Progenitor cell of endocrine pancreas (in vitro differentiated cells): ENCODE measurements at places on chromosomes 3 and 15.
A peak's percentile ranks its signal among the peaks of the same experiment; 100 is the strongest.

DNA sequence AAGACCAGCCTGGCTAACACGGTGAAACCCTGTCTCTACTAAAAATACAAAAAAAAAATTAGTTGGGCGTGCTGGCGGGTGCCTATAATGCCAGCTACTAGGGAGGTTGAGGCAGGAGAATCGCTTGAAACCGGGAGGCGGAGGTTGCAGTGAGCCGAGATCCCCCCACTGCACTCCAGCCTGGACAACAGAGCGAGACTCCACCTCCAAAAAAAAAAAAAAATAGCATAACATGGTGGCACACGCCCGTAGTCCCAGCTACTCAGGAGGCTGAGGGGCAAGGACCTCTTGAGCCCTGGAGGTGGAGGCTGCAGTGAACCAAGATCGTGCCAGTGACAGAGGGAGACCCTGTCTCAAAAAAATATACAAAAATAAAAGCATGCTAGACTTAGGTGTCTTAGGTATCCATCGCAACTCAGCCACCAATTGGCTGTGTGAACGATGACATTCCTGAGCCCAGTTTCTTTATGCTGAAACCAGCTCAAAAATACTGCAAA lies 6.2 kb downstream of the PLCH1 start:
- DNase-seq = no peak

DNA sequence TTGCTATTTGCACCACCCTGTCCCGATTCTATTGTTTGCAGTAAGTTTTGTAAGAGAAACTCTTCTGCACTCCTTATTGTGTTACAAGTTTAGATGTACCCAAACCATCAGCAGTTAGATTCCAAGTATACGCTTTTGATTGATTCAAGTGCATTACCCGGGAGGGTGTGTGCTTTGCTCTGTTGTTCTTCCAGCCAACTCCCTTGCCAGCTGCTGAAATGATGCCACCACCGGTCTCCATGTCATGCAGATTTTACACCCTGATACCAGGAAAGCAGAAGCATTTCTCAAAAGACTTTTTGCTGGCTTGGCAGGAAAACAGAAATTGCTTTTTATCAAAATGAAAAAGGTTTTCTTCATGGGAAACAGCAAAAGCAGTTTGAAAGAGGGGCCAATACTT lies 1006.6 kb upstream of the CFAP20DC start:
- DNase-seq = no peak

- no peak for DNase-seq
These were observed 60.8 kb downstream of the ILDR1 start for GRCh38 chr3:121961283-121961682.

DNA sequence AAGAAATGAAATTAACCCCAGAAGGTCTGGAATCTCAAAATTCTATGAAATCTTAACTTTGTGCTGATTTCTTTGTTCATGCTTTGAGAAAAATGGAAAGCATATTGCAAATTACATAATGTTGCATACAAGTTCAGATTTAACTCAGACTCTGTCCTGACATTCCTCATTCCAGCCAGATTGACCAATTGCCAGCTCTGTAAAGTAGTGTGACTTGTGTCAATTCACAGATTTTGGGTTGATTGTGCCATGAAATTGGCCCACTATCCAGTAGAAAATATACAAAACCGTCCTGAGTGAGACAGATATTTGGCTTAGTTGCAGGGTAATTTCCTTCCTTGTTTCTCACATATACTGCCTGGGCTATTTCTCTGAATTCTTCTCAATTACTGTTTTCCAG lies 1312.6 kb downstream of the ROBO1 start:
- DNase-seq = no peak

DNA sequence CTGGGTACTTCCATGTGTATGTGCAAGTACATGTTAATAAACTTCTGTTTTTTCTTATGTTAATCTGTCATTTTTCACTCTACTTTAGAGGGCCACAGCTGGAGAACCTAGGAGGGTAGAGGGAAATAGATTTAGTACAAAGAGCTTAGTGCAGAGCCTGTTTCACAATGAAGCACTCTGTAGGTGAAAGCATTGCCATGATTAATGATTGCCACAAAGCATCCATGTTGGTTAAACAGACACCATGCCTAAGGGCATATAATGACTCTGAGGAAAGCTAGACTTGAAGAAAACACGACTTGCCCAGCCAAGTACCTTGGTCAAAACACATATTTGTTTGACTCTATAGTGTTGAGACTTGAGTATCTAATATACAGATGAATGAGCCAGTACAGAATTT lies 338.4 kb downstream of the FHIT start:
- no peak for DNase-seq

DNA sequence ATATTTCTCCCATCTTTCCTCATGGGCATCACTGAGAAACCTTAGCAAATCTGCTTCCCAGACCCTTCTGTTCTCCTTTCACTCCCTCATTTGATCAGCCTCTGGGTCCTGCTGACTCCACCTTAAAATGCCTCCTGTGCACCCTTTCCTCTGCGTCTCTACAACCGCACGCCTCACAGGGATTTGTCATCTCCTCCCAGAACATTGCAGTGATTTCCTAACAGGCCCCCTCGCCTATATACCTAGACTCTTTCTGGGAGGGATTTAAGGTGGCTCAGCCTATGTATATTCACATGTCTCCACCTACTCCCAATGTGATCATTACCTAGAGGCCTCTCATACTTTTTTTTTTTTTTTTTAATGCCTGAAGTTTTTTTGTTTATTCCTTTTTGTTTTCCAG lies 69.2 kb downstream of the LIPC start:
- no peak for DNase-seq

DNA sequence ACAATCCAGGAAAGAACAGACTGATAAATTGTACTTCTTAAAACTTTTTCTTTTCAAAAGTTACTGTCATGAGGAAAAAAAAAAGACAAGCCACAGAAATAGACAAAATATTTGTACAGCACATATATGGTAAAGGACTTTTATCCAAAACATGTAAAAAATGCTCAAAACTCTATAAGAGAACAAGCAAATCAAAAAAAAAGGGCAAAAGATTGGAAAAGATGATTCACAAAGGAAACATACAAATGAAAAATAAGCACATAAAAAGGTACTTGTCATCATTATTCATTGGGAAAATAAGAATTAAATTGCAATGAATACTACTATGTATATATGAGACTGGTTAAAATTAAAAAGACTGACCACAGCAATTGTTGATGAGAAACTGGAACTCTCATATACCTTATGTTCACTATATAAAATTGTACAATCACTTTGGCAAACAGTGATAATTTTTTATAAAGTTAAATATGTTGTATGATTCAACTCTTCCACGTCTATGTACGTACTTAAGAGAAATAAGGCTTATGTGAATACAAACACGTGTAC lies 39.7 kb downstream of the DIPK2A start:
- no peak for DNase-seq

- no peak for DNase-seq
These were observed 6.7 kb upstream of the EIF1B start for GRCh38 chr3:40302784-40303183.

DNA sequence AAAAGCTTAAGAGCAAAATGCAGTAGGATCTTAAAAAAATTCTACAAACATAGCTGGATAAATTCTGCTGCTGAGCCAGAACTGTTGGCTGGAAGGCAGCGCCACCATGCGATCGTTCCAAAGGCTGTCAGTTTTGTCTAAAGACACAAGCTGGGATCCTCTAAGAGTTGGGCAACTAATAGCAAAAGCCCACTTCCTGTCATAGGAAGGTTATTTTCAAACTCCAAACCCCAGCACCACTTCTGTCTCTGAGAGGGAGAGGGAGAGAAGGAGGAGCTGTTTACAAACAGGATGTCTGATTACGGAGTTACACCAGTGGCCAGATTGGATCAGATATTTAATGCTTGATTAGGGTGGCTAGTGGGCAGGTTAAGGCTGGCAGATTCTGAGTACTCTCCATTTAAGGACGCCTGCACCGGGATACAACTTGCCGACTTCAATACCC lies 44.0 kb downstream of the EIF4E3 start:
- DNase-seq = peak; percentile 23

GRCh38 chr15:85527895-85528294 lies 147.5 kb downstream of the AKAP13 start:
- no peak for DNase-seq

GRCh38 chr15:61118885-61119284 lies 110.2 kb downstream of the RORA start:
- DNase-seq = no peak

GRCh38 chr3:183193762-183194689 lies 31.5 kb upstream of the LAMP3 start:
- DNase-seq = no peak

DNA sequence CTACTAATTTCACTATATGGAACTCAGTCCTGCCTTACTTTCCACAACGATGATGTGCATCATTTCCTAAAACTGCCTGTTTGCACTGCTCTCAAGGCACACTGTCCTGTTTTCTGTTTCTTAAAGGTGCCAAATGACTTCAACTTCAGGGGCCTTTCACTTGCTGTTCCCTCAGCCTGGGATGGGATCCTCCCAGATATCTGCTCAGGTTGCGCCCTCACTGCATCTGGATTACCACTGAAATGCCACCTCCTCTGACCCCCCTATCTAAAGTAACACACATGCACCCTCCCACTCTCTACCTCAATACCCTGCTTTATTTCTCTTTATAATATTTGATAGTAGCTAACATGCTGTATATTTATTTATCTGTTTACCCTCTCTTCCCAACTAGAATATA lies 123.8 kb upstream of the CMC1 start:
- no peak for DNase-seq

GRCh38 chr3:23668430-23668904 lies 137.3 kb upstream of the UBE2E1 start:
- no peak for DNase-seq
